Thoracic aorta endothelial cell (primary cell): ENCODE measurements at places on chromosomes 4 and X. TPM values are rescaled to one million over a fixed set of nuclear protein-coding genes. Genes with fewer than 3 reads are reported as not detected.

Gene TMEM129
- 14.6 and 21.3 TPM in 2 replicates for total RNA-seq

Gene SRPX2
- total RNA-seq, result 109 and 143 TPM in 2 replicates

Gene TGIF2LX
- not detected in 2 replicates for total RNA-seq

Gene VSIG4
- total RNA-seq, result not detected in 2 replicates

Gene SMIM10
- total RNA-seq, result 1.5 and 2.0 TPM in 2 replicates

Gene F11
- not detected in 2 replicates for total RNA-seq

Gene FAM53A
- 1.3 and 1.6 TPM in 2 replicates for total RNA-seq

Gene FOXO4
- 2.9 and 3.8 TPM in 2 replicates for total RNA-seq

Gene TMSB15C
- 6.4 and 7.3 TPM in 2 replicates for total RNA-seq

Gene SLC25A53
- total RNA-seq, result 7.7 and 9.0 TPM in 2 replicates

Gene GAB1
- 29.4 and 41.1 TPM in 2 replicates for total RNA-seq

Gene RGS12
- total RNA-seq, result 55.5 and 78.7 TPM in 2 replicates

Gene ANKRD50
- 88.2 and 128 TPM in 2 replicates for total RNA-seq

Gene TLR2
- under 0.01 and 0.14 TPM in 2 replicates for total RNA-seq

Gene GLUD2
- total RNA-seq, result 1.5 and 3.4 TPM in 2 replicates
